Fibroblast of lung (primary cell): ENCODE measurements at places on chromosomes 16 and 17. TPM values are rescaled to one million over a fixed set of nuclear protein-coding genes. Genes with fewer than 3 reads are reported as not detected.

Gene EIF3CL
- 45.6 and 70.5 TPM in 2 replicates for polyA plus RNA-seq

GRCh38 chr16:49947907-49948678 lies 76.9 kb upstream of the CNEP1R1 start:
- no peaks in the 10 kb centered on the region for H3K36me3 ChIP-seq
- H3K4me1 ChIP-seq = no peaks in the 10 kb centered on the region

- no peaks in the 10 kb centered on the region for H3K4me1 ChIP-seq
- no peak overlapping the region for H3K4me3 ChIP-seq
- H3K27me3 ChIP-seq = no peaks in the 10 kb centered on the region
- no peaks in the 10 kb centered on the region for H3K36me3 ChIP-seq
Measured at GRCh38 chr17:70049801-70050591, 25.0 kb upstream of the KCNJ16 start.

DNA sequence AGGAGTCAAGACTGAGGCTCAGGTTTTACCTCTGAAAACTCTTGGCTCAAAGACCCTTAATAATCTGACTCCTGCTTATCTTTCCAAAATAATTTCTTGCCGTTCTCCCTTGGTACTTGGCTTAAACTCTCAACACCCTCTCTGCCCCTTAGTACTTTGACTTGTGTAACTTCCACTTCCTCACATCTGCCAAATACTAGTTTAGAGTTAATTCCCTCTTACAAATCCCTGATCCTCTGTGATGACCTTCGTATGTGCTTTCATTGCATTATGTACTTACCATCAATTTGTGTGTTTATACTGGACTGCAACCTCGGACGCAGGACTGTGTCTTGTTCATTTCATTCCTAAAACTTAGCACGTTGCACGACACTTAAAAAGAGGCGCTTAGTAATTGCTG lies 35.2 kb downstream of the ZNF207 start:
- H3K27ac ChIP-seq = no peak overlapping the region
- no peak for DNase-seq
- peaks cover 7% of the 10 kb centered on the region for H3K36me3 ChIP-seq
- H3K27me3 ChIP-seq = no peaks in the 10 kb centered on the region
- H3K4me3 ChIP-seq = no peak overlapping the region

DNA sequence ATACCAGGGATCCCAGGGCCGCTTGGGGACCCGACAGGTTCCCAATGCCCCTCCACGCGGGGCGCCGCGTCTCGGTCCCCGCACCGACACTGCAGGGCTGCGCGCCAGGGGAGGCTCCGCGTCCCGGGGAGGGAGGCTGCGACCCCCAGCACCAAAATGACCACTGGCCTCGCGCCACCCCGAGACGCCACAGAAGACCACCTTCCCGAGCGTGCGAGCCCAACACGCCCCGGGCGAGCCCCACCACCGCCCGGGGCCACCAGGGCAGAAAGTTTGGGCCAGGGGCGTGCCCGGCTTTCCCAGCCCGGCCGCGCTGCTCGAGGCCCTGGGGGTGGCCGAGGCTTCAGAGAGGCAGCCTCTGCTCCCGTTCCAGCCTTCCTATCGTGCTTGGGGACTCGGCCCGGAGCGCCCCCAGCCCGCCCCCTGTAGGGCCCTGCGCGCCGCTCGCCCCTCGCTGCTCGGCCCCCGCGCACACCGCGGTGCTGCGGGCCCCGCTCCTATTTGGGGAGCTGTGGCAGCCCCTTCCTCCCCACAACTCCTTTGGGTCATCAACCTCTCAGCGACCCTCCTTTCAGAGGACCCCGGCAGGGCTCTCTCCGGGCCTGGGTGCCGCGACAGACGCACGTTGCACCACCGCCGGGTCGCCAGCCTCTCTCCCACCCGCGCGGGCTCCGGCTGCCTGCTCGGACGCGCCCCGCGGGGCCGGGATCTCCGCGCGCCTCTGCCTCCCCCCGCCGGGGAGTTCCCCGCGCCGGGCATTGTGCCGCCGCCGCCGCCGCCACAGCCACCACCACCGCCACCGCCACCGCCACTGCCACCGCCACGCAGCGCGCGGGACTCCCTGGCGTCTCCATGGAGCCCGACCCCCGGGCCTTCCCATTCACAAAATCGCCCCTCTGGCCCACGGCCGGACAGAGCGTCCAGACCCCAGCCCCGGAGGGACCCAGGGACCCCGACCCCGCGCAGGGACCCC lies 892 bp downstream of the RBFOX3 start:
- H3K4me3 ChIP-seq = no peak overlapping the region
- no peak overlapping the region for H3K27ac ChIP-seq
- H3K36me3 ChIP-seq = no peaks in the 10 kb centered on the region
- H3K4me1 ChIP-seq = no peaks in the 10 kb centered on the region

DNA sequence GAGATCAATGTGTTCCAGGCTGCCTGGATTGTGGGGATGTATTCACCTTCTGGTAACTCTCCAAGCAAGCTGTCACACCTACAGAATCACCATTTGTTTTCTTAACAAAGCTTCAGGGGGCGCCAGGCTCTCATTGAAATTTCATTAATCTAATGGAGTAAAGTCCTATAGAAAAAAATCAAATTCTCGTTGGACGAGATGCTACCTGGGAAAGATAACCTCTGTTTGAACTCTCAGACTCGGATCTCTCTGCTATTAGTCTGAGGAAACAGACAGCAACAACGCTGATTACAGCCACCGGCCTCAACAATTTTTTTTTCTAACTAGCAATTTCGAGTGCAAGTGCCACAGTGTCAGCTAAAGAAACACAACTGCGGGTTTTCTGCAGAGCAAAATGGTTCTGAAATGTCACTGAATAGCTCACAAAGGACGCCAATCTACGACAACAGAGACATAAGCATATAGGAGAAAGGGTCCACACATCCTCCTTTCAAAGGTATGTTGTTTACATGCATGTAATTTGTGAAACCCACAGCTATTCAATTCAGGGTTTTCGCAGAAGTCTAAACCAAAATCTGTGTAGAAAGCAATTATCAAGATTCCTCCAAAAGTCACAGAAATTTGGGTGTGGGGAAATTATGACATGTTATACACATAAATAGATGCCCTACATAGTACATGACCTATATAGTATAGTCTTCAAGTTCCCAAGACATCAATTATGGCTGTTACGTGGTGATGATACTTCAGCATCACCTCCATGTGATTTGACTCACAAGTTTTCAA lies 135.8 kb downstream of the SKAP1 start:
- H3K27me3 ChIP-seq = peaks cover 24% of the 10 kb centered on the region
- H3K27ac ChIP-seq = no peak overlapping the region
- H3K36me3 ChIP-seq = no peaks in the 10 kb centered on the region

Gene DUXB
- polyA plus RNA-seq = not detected in 2 replicates
